Urothelium cell line (cell line): ENCODE measurements at places on chromosomes 4 and X.

DNA sequence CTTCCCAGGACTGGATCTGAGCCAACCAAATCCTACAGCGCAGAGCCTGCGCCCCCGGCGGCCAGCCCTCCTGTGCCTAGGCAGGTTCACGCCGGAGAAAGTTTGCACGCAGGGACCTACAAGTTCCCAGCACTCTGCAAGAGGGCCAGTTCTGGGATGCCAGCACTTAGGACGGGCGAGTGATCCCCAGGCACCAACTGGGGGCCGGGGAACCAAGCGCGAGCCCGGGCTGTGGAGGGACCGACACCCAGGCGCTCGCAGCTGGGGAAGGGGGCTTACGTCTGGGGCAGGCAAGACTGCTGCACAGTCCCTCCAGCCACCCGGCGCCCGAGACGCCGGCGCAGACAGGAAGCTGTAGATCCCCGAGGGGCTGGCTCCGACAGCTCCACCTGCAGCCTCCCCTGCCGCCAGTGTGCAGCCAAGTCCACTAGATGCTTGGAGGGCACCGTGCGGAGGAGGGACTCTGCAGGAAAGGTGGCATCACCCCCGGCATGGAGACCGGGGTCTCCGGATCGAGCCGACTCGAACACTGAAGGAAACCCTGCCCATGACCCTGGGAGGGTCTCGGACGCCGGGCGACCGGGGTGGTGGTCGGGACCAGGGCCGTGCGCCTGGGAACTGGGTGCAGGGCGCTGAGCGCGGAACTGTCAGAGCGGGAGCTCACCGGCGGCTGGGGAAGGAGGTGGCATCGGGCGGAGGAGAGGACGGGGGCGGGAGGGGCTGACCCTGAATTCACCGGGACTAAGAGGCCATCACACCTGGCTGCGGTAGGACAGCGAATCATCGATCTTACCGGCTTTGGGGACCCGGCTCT, 566 bp downstream of the CORIN start:
- DNase-seq: no peak

GRCh38 chrX:49186125-49187027, at the start of gene PRICKLE3:
Gene PRICKLE3 (minus strand): TSS chrX:49186373. CDS start chrX:49186297, 76 bp downstream.
- peak; percentile 79 for DNase-seq

GRCh38 chr4:40335525-40335894, 377 bp downstream of the CHRNA9 start:
- peak; percentile 30 for DNase-seq

- DNase-seq: peak; percentile 5
These were observed 153.2 kb downstream of the KLF8 start for GRCh38 chrX:56385336-56385735.

DNA sequence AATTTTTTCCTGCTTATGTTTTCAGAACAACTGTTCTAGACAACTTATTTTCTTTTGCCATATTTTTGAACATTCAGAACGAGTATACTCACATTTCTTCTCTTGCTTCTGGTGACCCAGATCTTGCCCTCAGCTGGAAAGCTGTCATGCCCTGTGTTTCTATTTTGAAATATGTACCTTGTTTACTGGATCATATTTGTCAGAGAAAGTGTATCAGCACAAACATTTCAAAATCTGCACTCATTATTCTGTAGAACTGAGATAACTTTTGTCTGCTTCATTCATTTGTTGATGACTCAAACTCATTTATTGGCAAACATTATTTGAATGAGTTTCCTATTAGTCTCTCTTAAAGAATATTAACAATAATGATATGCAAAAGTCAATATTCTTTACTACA, 46.2 kb upstream of the FAM9A start:
- DNase-seq: no peak

DNA sequence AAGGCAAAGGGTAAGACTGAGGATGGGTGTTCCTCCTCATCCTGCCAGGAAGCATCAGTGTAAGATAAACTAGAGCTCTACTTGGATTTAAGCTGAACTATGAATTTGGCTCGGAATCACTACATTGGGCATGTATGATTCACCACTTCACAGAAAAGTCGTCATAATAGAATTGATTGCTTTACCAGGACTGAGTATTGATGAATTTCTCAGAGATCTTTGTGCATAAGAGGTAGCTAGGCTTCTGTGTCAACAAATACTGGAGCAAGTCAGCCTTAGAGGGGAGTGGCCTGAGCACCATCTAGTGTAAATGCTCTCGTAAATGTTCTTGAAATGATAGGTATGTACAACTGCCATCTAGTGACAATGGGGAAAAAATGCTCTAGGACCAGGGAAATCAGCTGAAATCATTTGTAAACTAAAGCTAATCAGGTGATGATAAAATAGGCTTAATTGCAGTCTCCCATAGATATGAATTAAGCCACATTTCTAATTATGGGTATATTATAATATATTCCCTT, 309.5 kb upstream of the FMR1 start:
- peak; percentile 1 for DNase-seq

- DNase-seq: no peak
These were observed 85.1 kb upstream of the PSAPL1 start for GRCh38 chr4:7519638-7520376.

DNA sequence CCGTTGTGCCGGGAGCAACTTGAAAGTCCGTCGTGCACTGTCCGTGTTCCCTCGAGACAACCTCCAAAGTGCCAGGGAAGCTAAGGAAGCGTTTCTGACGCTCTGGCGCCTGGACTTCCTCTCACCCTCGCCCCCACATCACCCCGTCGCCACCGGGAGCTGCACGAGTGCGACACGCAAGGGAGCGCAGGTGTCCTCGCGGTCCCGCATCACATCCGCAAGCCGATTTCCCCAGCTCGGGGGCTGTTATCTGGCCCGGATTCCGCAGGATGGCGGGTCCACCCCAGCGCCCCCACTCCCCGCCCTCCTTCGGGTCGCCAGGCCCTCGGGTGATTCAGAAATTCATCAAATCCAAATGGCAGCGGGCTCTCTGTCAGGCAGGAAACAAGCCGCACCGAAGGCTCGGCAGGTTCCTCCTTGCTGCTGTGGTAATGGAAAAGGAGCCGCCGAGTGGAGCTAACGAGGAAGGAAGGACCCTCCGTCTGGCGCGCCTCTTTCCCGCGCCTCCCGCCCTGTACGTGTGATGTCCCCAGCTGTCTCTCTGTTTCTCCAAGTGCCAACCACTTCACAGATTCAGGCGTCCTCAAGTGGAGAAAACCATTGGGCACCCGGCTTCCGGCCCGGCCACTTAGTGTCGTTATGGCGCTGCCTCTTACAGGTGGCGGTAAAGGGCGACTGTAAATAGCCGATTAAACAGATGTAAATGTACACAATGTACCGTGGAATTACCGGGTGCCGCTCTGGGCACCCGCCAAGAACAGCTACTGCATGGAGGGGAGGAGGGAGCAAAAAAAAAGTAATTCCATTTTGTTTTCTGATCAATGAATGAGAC, 921 bp upstream of the SETD7 start:
- DNase-seq: peak; percentile 39

GRCh38 chrX:65990702-65991101, 49.2 kb downstream of the VSIG4 start:
- no peak for DNase-seq

GRCh38 chr4:48247878-48248558, 21.6 kb downstream of the TEC start:
- no peak for DNase-seq

- DNase-seq: no peak
These were observed 39.2 kb downstream of the TRIM2 start for GRCh38 chr4:153243468-153243867.

DNA sequence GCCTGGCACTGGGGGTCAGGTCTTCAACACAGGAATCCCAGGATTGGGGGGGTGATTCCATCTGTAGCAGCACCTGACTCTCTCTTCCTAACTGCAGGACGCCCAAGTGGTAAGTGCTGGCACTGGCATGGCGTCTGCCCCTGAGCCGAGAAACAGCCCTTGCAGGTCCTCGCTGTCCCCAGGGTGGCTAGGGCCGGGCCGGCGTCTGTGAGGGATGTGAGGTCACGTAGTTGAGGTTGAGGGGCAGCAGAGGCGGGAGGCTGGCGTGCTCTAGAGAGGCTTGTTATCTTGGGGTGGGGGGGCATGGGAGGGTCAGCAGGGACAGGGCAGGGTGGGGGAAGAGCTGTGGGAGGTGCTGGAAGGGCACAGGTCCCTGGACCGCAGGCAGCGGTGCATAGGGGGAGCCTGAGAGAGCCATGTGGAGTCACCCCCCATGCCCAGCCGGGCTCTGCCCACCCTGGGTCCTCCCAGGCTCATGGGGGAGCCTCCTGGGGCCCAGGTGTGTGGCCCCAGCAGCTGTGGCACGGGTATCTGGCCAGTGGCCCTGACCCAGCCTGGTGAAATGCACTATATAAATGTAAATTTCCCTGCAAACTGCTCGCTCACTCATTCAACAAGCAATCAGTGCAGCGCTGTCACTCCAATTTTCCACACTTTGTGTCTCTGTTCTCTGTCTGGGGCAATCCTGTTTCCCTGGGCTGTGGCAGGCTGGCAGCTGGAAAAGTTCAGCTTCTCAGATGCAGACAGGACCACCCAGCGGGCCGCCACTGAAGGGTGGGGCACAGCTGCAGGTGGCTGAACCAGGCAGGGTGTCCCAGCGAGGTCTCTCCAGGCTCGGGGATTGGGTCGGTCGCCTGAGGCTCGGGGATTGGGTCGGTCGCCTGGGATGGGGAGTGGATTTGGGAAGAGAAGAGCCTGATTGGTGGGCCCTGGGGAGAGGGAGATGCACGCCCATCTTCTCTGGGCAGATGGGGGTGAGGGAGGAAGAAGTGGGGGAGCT, 102.2 kb upstream of the NKX1-1 start:
- no peak for DNase-seq

DNA sequence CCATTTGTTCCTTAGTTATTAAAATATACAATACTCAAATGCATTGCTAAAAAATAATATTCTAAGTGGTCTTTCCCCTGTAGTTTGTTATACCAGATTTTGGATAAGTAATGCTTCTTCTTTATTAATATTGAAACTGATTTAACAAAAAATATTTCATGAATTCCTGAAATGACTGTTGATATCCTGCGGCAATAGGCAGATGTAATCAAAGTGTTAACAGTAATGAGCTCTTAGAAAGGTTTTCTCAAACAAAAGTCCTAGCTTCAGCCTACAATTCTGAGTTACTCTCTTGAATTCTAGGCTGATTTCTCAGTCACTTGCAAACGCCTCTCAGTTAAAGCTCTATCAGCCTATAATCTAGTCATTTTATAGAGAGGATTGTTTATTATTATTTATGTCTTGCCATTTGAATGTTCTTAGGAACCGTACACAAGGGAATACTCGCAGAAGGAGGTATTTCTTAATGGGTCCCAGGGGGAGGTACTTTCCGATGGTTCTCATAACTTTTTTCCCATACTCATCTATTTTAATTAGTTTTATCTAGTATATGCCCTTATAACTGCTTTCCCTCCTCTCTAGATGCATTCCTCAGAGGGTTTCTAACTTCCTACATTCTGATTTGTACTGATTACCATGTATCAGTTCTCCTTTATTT, 96.8 kb downstream of the FNIP2 start:
- DNase-seq: no peak

- no peak for DNase-seq
These were observed 99.7 kb upstream of the DDIT4L start for GRCh38 chr4:100289946-100290345.

GRCh38 chrX:103356858-103357257, 552 bp downstream of the TCEAL9 start:
- DNase-seq: no peak

DNA sequence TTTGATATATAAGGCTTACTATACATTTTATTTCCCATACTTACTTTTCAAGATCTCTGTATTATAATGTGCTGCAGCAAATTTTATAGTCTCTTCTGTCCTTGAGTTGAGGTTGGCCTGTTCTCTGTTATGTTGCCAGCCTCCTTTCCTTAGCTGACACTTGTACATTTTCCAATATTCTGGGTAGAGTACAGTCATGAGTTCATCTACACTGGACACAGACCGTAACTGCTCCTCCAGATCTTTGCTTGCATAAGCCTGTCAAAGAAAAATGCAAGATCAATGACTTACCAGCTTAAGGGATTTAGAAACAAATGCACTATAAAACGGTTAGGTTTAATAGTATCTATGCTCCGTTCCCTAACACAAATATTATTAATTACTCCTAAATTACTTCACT, 63.2 kb downstream of the VEGFC start:
- DNase-seq: no peak

GRCh38 chr4:168095776-168096406, 3.6 kb downstream of the ANXA10 start:
- no peak for DNase-seq

DNA sequence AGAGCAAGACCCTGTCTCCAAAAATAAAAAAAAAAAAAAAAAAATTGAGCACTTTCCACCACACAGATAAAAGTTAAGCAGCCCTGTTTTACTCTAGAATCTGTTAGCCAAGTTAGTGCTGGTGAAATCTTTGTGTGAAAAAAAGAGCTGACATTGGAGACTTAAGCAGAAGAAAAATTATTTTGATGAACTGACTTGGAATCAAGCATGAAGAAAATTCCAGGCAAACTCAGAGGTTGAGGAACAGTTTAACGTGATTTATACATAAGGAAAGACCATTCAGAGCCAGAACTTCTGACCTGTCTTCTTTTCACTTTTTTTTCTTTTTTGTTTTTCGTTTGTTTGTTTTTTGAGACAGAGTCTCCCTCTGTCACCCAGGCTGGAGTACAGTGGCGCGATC, 79.6 kb upstream of the RBPJ start:
- DNase-seq: no peak

DNA sequence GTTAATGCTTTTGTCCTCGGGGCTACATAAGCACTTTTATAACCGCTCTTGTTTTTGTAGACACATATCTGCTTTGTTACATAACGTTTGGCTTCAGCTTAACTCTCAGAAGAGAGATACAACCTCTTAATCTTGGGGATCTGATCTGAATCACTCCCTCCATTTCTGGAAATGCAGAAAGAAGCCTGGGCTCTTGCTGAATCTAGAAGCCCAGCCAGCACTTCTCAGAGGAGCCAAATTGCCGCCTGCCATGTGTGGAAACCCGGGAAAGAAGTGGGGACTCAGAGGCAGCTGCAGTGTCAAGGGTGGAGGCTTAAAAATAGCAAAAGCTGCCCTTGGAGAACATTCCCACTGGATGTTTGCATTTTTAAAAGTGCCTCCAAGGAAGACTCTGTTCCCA, 69.3 kb upstream of the LDB2 start:
- DNase-seq: no peak

GRCh38 chrX:1273896-1274295, 5.3 kb downstream of the CSF2RA start:
- no peak for DNase-seq

GRCh38 chr4:113682730-113683537, 78.6 kb downstream of the CAMK2D start:
- no peak for DNase-seq

DNA sequence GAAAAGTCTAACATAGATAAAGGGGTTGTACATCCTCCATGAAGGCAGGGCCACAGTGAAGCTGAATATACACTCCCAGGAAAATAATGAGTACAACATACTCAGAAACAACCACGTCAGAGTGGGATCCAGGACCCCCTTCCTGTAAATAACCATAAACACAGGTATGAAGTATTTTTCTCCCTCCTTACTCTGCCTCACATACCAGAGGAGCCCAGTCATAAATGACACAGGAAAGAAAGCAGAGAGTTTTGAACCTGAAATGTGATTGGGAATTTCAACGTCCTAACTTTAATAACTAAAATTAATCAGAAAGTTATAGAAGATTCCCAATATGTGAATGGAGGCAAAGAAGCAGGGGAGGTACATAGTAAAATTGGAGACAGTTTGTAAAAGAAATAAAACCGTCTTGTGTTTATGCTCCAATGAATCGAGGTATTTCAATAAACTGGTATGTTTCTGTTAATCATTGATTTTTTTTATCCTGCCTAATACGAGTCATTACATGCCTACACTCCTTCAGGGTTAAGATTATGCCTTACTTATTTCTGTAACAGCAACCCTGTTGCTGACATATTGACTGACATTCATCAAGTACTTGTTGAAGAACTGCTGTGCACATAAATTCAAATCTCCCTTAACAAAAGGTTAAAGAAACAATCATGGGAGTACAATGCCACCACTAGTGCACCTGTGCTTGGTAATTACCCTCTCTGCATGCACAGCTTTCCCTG, 431.3 kb downstream of the KCNIP4 start:
- DNase-seq: no peak
